ENCODE measurements at places on chromosomes 4 and X.
A peak's percentile ranks its signal among the peaks of the same experiment; 100 is the strongest.

GRCh38 chrX:130260316-130260715 lies 8.4 kb downstream of the ZNF280C start:
- no peak for DNase-seq

- DNase-seq = peak; percentile 60
These were observed 32.1 kb upstream of the MTNR1A start for GRCh38 chr4:186587416-186588018.

DNA sequence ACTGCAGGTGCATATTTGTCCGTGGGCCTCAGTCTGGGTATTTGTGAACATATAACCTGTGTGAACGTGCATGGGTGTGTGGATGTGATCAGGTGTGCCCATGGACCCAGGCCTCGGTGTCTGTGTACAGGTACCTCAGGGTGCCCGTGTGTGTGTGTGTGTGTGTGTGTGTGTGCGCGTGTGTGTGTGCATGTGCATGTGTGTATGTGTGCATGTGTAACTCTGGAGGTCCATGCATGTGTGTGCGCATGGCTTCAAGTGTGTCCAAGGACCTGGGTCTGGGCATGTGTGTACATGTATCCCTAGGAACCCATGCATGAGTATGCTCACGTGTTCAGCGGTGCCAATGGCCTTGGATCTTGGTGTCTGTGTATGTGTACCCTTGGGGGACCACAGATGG lies 15.8 kb downstream of the FTSJ1 start:
- no peak for DNase-seq

GRCh38 chr4:48554606-48555005 lies 64.6 kb downstream of the ZAR1 start:
- no peak for DNase-seq

- DNase-seq = no peak
These were observed 26.7 kb downstream of the ACE2 start for GRCh38 chrX:15574017-15574416.

DNA sequence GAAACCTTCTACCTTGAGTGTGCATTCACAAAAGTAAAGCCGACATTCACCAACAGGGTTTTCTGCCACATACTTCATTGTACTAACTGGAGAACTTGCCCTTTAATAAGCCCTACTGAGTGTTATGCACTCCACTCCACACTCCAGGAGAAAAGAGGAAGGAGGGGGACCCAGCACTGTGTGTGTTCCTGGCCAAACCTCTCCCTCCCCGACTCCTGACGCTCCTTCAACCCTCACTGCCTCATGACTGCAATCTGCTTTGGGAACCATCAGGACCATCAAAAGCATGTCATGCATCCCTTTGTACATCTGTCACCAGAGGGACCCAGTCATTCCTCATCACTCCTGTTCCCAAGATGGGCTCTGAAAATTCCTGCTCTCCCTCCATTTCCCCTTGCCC lies 143.7 kb downstream of the RASL11B start:
- no peak for DNase-seq

DNA sequence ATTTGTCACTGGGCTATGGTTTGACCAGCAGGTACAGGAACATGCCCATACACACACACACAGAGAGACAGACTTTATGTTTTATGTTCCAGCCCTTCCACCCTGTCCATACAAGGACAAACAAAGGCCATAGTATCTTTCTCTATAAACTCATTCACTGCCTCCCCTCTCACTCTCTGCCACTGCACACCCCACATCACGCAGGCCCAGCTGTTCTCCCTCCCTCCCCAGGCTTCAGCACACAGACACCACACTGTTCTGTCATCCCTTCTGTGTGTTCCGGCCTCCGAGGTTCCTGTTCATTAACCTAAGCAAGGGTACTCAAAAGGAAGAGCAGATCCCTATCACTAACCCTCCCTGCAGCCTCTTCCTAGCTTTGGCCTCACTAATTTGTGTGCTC lies 17.8 kb downstream of the LAS1L start:
- no peak for DNase-seq

- DNase-seq = no peak
These were observed 56.6 kb upstream of the MAB21L2 start for GRCh38 chr4:150525321-150525868.

GRCh38 chr4:139241784-139242151 lies 38.3 kb downstream of the MGARP start:
- DNase-seq = no peak

GRCh38 chr4:182018691-182019090 lies 224.5 kb upstream of the TENM3 start:
- no peak for DNase-seq

- no peak for DNase-seq
These were observed 330.5 kb downstream of the RAPGEF2 start for GRCh38 chr4:159433337-159433736.

DNA sequence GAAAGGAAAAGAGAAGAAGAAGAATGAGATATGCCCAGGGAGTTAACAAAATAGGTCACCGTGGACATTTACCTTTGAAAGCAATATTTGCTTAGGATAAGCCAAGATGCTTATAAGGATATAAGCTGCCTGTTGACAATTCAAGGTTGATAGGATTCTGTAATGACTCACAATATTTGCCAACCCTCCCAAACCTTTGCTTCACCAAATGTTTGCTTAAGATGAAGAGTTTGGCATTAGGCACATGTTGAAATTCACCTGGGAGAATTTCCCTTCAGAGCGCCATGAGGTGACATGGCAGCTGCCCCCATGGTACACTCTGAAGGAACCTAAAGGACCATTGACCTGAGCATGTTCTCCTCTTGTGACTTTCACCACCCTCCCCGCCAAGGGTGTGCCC lies 4.6 kb downstream of the PALLD start:
- DNase-seq = no peak

DNA sequence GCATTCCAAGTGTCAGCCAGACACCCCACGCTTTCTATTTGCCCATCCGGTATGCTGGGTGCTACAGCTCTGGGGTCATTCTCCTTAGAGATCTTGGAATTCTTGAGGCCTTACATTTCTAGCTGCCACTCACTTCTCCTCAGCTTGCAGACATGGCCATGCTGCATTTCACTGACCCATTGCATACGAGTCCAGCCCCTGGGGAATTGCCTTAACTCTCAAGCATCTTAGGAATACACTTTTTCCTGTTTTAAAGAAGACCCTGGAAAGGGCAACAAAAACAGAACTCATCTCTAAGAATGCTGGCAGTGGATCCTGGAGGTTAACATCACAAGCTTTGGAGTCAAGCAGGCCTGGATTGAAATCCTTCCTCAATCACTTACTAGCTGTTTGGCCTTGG lies 122.0 kb upstream of the LNX1 start:
- DNase-seq = peak; percentile 18

- no peak for DNase-seq
These were observed 1.4 kb downstream of the AREG start for GRCh38 chr4:74446193-74446868.

GRCh38 chrX:133375615-133376340 lies 39.5 kb downstream of the GPC4 start:
- no peak for DNase-seq

DNA sequence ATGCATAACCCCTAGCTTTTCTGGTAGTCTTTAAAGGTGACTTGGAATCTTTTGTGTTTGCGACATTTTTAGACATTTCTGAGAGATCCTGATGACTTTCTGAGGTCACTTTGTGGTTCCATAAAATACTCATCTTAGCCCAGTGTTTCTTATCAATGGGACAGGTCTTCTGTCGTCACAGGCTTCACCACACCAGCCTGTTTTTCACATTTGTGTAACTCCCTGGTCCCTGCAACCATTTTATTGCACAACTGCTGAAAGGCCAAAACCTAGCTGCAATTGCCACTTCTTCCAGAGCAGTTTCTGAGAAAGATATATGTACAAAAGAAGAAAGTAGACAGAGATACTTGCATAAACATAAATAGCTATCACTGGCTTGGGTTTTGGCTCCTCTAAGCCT lies 120.9 kb downstream of the IL15 start:
- DNase-seq = no peak

- DNase-seq = no peak
These were observed 53.9 kb upstream of the GALNTL6 start for GRCh38 chr4:171759274-171759673.

GRCh38 chr4:25271866-25272265 lies 38.0 kb downstream of the PI4K2B start:
- no peak for DNase-seq

DNA sequence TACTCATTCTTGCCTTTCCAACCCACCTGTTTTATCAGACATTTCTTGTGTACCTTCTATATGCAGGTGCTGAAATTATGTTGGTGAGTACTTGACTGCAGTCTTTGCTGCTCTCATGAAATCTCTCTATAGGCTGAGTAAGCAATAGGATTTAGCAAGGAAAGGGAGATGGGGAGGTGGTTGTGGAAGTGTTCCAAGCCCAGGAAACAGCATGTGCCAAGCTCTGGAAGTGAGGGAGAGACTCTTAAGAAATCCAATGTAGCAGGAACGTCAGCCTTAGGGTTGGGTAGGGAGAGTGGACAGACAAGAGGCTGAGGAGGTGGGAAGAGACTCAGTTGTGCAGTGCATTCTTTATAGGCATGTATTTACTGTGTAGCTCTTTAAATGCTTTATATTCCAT lies 5.6 kb downstream of the SEPTIN11 start:
- no peak for DNase-seq

- DNase-seq = no peak
These were observed 238.4 kb upstream of the TEX13A start for GRCh38 chrX:105458846-105459245.

- DNase-seq = no peak
These were observed 148.0 kb upstream of the SLC7A11 start for GRCh38 chr4:138389976-138390685.

GRCh38 chr4:95161781-95162469 lies 386.8 kb downstream of the UNC5C start:
- no peak for DNase-seq

DNA sequence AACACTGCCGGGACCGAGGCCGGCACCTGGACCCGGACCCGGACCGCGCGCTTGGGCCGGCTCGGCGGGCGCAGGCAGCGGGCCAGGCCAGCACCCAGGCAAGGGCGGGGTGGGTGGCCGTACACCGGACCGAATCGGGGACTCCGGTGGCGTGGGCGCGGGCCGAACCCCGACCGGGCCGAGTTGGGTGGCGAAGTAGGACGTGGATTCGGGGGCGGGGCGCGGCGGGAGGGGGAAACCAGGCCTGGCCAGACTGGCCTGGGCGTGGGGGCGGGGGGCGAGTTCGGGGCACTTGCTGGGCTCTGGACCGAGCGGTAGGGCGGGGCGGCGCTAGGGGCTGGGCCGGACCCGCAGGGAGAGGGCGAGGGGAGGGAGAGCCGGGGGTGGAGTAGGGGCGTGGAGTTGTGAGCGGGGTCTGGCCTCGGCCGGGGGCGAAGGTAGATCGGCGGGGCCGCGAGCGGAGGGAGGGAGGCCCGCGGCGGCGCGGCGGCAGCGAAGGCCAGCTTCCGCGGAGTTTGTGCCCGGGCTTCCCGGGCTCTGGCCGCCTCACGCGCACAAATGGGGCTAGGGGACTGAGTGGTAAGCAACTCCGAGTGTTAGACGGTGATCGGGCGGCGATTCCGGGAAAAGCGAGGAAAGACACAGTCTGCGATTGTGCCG lies 1.8 kb upstream of the BCORL1 start:
- DNase-seq = no peak

DNA sequence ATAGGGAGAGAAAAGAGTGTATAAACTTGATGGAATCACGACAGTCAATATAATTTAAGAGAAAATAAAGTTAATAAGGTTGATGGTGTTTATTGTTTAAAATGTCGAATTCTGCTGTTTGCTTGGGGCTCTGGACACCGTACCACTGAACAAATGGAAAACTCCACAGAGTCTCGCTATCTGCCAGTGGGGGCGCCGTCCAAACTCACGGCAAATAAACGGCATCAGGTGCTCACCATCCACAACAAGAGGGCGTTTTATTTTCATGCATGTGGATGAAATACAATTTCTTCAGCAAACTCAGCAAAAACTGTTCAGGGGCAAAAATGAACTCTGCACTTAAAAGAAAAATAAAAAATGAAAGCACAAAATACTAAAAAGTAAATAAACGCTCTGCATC lies 46.6 kb upstream of the FAM47C start:
- no peak for DNase-seq

GRCh38 chrX:44903107-44903506 lies 30.1 kb downstream of the KDM6A start:
- no peak for DNase-seq

GRCh38 chr4:88846206-88846790 lies 148.7 kb upstream of the NAP1L5 start:
- no peak for DNase-seq

DNA sequence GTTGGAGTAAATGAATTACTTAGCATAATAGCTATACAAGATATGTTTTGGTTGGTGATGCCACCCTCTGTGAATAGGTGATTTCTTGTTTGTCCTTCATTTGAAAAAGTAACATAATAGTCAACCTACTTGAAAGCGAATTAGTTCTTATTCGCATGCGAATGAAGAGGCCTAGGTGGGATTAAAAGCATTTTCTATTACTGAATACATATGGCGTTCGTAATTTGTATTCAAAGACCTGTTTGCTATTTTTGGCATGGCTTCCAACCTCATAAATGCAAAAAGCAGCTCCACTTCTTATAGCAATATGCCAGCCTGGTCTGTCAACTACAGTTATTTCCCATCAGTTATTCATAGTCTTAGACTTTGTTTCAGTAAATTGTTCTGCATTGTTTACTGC lies 261.3 kb downstream of the TENM3 start:
- DNase-seq = no peak
